ENCODE measurements at places on chromosomes 13 and 19.
A peak's percentile ranks its signal among the peaks of the same experiment; 100 is the strongest.

- DNase-seq = peak; percentile 80
These were observed 399.6 kb downstream of the DCT start for GRCh38 chr13:94079876-94080275.

DNA sequence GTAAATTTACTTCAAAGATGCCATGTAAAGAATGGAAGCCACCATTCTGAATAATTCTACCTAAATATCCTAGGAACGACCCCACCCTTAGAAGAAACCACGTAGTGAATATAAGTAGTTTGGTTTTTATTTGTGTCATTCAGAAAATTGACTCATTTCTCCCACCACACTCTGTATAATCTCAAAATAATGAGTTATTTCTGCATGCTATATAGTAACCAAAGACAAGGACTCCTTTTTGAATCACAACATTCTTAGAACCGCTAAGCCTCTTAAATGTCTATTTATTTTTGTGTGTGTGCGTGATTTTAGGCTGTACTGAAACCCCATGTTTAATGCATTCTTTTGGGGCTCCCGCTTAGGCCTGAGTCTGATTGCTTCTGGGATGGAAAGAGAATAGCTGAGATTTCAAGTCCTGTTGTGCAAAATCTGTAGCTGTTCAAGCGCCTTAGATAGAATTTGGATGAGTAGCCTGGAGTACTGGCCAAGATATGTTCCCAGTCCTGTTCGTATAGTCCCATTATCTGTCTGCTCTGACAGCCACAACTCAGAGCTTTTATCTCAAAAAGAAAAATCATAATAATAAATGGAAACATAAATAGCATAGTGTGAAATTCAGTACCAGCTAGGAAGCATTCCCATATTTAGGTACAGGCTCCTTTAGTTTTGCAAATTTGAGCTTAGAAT is 532.4 kb upstream of the NBEA start:
- DNase-seq = no peak

DNA sequence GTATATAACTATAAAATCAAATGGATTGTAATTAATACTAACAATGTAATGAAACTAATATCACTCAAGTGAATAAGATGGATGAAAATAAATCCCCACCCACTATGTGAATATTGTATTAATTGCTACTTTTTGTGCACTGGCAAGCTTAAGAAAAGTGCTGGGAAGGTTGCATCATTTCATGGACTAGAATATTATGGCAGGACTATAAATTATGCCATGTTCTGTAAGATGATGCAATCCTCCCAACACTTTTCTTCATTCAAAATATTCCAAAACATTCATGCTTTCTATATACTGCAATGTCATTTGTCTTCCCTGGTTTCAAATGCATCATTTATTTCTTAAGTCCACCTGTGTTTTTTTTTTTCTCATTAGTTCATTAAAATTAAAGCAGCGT is 457.6 kb upstream of the GPC6 start:
- peak; percentile 71 for DNase-seq

GRCh38 chr13:30403456-30403855 is 18.8 kb upstream of the UBE2L5 start:
- DNase-seq = no peak

- DNase-seq = no peak
These were observed 4.9 kb upstream of the HSPH1 start for GRCh38 chr13:31166591-31166990.

- DNase-seq = no peak
These were observed 92.9 kb downstream of the PCDH9 start for GRCh38 chr13:67137044-67137735.

DNA sequence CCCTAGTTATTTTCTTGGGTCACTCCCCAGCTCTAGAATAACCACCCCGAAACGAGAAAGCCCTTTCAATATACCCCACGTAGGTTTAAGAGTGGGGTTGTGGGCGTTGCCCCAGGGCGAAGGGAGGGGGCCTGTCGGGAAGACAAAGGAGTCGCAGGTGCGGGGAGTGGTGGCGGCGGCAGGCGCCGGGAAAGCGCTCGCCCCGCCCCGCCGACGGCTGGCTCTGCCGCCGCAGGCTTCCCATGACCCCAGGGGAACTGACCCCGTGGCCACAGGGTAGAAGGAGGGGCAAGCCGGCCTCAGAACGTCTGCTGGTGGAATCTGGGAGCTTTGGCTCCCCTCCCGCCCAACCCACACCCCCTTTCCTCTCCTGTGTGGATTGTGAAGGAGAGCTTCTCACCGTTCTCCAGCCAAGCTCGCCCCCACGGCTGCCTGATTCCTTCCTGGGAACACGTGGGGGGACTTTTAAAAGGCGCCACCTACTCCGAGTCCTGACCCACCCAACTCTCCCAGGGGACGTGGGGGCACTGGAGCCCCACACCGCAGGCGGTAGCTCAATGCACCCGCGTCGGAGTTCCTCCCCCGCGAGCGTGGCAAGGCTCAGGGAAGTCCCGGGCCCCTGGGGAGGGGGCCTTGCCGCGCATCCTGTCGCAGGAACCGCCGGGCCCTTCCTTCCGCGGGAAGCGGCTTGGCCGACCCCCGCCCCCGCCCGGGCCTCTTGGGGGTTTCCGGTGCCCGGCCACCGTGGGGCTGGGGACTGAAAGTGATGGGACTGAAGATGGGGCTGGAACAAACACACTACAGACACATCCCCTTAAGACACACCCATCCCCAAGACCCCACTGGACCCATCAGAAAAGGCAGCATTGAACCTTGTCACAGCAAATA is 5.5 kb downstream of the IER2 start:
- DNase-seq = peak; percentile 65

- DNase-seq = no peak
These were observed 20.4 kb upstream of the ZNF536 start for GRCh38 chr19:30351774-30352173.

- no peak for DNase-seq
These were observed 28.5 kb downstream of the SAFB start for GRCh38 chr19:5651361-5651760.

GRCh38 chr19:41872775-41873647 is 4.1 kb upstream of the CD79A start:
- DNase-seq = peak; percentile 53

- DNase-seq = peak; percentile 3
These were observed 33.0 kb downstream of the KPNA3 start for GRCh38 chr13:49759503-49759902.

DNA sequence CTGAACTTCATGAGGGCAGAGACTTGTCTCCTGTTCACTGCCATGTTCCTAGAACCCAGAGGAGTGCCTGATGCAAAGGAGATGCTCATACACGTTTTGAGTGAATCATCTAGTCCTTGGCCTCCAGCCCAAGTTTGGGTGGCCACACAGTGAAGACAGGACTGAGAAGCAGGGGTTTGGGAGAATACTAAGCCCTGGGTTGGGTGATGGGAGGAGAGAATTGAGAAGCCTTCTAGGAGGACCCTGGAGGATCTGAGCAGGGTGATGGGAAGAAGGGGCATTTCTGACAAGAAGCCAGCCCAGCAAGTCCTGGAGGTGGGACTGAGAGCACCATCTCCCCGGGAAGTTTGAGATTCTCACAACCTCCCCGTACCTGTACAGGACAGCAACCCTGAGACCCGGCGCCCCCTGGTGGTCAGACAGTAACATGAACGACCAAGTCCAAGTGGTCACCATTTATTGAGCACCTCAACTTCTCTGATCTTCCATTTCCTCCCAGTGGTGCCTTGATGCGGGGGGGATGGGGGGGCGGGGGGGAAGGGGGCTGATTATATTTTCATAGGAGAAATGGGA is 11.0 kb downstream of the CTU1 start:
- peak; percentile 62 for DNase-seq

- DNase-seq = peak; percentile 48
These were observed 8.7 kb upstream of the INSL3 start for GRCh38 chr19:17829855-17830566.

DNA sequence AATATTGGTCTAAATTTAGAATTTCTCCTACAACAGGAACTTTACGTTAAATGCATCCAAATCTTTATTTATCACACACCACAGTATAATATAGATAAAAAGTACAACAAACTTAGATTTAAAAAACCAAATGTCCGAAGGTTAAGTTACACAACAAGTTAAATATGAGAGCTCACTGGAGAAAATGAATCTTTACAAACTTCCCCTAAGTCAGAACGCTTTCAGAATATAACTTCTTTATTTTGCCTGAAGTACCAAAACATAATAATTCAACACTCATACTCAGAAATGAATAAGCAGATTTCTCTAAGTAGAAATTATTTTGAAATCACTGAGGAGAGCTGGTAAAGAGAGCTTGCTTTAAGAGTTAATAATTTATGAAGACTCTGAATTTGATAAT is 33.8 kb downstream of the TSC22D1 start:
- DNase-seq = no peak

DNA sequence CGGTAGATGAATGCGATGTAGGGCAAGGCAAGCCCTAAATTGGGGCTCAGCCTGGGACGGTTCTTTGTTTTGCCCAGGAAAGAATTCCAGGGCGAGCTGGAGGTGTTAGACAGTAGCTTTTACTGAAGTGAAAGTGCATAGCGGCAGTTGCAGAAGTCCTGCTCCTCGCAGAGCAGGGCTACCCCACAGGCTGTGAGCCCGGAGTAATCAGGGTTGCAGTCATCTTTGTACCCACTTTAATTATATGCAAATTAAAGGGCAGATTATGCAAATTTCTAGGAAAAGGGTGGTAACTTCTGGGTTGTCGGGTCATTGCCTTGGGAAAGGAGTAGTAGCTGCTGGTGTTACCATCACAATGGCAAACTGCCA is 30.5 kb downstream of the VAV1 start:
- DNase-seq = no peak

GRCh38 chr13:102033857-102034331 is 368.0 kb downstream of the FGF14 start:
- no peak for DNase-seq

GRCh38 chr19:19294914-19295313 is 21.8 kb upstream of the TM6SF2 start:
- no peak for DNase-seq

GRCh38 chr13:48266701-48267639 is 34.0 kb downstream of the ITM2B start:
- no peak for DNase-seq

DNA sequence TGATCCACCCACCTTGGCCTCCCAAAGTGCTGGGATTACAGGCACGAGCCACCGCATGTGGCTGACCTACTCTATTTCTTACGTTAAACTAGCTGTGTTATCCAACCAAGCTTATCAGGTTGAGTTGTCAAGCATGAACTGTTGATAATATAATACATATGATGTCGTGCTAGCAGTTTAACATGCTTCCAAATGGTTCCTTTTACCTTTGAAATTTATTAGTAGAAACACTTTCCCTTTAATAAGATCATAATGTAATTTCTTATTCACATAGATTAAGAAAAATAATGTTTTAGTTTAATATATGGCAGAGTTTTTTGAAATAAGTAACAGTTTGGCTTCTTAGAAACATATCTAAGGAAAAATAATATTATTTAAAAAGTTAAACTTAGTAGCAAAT is 34.4 kb upstream of the VWA8 start:
- no peak for DNase-seq

DNA sequence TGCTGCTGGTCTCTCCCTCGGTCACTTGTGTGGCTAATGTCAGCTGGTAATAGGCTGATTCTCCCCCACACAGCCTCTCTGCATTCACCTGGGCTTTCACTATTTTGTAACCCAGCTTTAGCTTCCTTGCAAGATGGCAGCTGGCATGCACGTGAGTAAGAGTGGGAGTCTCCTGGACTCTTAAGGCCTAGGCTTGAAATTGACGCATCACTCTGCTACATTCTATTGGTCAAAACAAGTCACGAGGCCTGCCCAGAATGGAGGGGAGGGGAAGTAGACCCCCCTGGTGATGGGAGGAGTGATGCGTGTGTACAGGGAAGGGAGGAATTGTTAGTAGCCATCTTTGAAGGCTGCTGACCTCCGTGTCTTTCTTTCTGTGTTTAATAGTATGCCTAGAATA is 24.9 kb upstream of the PNMA8B start:
- DNase-seq = no peak
